ENCODE measurements at places on chromosomes 3 and 15. TPM values are rescaled to one million over a fixed set of nuclear protein-coding genes. Genes with fewer than 3 reads are reported as not detected.

DNA sequence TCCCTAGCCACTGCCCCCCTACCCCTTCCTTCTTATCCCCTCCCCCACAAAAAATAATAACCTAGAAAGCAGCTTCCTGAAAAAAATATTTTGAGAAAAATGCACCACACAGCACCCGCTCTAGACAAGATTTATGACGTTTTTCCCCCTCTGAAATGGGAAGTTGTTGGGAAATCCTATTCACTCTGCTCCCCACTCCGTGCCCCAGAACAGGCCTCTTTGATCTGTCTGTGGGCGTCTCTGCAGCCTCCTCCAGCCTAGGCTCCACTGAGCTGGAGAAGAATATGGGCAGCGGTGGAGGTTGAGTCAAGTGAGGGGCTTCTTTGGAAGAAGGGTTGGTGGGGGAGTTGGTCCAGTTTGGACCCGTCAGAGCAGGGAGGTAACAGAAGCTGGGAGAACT, 28.5 kb upstream of the POLG start:
- DNase-seq, result no peak

GRCh38 chr3:64082961-64083541, 59.8 kb upstream of the PSMD6 start:
- DNase-seq, result no peak

- no peak for DNase-seq
Observed at GRCh38 chr3:113079218-113079961, 88.6 kb downstream of the GTPBP8 start.

GRCh38 chr3:3081381-3082233, 28.6 kb downstream of the IL5RA start:
- no peak for DNase-seq

GRCh38 chr15:52394118-52394517, 98.5 kb upstream of the MYO5C start:
- DNase-seq, result no peak

The BNC1 gene
- total RNA-seq, result 14.4 TPM

The PLCH1 gene
- 20.9 TPM for total RNA-seq

The ARGFX gene
- total RNA-seq, result not detected

The LRRC31 gene
- 0.23 TPM for total RNA-seq
